ENCODE measurements at places on chromosomes 6 and 20. TPM values are rescaled to one million over a fixed set of nuclear protein-coding genes. Genes with fewer than 3 reads are reported as not detected.

The VIP gene
- total RNA-seq = 0.53 TPM

The ENPP3 gene
- total RNA-seq = not detected

The HRH3 gene
- not detected for total RNA-seq

The KIAA0408 gene
- 0.13 TPM for total RNA-seq

The SPATA2 gene
- total RNA-seq = 3.6 TPM

The LZTS3 gene
- 3.2 TPM for total RNA-seq

Measured in thoracic aorta endothelial cell (primary cell).